ENCODE measurements at places on chromosomes 5 and 9.

DNA sequence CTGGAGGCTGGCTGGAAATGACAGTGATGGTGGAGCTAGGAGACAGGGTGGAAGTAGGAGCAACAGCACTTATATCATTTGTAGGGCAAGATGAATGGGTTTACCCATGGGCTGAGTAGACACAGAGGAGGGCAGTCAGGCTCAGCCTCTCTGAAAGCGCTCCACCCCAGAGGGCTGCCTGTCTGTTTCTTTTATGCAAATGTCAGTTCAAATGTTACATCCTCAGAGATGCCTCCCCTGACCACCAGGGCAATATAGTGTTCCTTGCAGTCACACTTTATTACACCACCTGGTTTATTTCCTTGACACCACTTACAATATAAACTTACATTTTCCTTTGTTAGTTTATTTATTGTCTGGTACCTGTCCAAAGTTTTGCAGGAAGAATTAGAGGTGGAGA lies 159.5 kb upstream of the IL12B start:
- DNase-seq = no peak

DNA sequence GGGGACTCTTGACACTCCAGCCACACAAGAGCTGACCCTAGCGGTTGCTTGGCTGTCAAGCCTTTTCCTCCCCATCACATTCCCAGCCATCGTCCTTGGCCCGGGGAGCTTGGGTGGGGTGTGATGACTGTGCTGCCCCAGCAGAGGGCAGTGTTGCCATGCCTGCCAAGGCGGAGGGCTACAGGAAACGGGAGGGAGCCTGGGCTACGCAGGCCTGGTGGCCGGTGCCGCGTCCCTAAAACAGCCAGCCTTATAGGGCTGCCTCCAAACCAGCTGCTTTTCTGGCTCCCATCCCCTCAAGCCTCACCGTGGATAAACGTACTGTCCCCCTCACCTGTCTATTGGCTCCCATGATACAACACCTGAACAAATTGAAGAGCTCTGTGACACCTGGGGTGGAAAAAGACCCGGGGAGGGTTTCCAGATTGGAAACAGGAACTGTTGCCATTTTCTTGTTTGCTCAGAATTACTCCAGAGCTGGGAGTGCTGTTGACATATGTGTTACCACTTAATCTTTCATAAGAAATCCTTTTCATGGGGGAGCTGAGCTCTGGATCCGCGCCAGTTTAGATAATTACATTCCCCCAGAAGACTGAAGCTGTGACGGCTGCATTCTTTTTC lies 72.8 kb upstream of the ASTN2 start:
- no peak for DNase-seq

DNA sequence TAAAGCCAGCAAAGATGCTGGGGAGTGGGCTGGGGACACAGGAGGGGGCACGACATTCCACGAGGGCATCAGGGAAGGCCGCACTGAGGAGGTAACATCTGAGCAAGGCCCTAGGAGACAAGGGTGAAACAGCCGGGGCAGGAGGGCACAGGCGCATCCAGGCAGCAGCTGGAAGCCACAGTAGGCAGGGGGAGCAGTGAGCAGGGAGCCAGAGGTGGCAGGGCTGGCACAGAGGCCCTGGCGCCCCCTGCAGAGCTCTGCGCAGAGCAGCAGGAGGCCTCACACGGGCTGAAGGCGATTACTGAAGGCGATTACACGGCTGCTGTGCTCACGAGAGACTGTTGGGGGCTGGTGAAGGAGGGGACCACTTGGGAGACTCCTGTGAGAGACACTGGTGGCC lies 15.4 kb downstream of the LMAN2 start:
- no peak for DNase-seq

DNA sequence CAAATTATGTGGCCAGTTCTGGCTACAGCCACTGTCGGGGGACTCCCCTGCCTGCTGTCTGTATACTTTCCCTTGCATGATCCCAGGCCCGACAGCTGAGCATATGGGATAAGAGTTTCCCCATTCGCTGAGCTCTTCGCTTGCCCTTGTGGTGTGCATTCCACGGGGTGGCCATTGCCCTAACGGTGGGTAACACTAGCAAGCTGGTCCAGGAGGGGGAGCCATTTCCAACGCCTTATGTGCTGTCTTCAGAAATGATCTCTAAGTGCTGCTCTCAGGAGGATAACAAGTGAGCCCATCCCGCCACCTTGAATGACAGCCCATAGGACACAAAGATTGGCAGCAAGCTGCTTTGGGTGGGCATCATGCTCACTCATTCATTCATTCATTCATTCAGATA lies 190.9 kb downstream of the FSTL4 start:
- no peak for DNase-seq

- DNase-seq = no peak
Measured at GRCh38 chr5:114416254-114416653, 54.4 kb downstream of the KCNN2 start.

DNA sequence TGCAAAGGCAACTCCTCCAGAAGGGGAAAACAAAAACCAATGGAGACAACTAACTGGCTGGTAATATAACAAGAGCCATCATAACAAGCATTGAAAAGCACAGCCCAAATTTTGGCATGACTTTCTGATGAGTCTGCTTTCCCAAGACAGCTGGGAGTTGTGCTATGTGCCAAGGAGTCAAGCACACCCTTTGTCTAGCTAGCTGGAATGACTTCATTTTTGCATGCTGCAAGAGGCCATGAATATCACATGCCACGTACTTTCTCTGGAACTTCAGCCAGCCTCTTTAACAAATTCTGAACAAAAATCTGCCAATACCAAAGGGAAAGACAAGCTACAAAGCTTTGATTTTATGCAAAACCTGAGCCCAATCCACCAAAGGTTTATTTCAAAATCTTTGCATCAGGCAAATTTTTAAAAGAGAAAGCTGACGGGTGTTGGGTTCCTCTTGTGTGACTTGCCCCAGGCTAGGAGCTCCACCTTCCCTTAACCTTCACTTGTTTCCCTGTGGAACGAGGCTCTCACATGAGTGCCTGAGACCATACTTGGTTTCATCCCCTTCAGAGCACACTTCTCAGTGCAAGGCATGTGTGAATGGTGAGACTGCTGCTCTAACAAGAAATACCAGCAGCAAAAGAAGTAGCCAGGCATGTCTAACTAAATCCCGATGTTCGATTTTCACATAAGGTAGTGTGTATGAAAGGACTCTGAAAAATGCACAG lies 47.3 kb downstream of the S1PR3 start:
- DNase-seq = peak; percentile 75

DNA sequence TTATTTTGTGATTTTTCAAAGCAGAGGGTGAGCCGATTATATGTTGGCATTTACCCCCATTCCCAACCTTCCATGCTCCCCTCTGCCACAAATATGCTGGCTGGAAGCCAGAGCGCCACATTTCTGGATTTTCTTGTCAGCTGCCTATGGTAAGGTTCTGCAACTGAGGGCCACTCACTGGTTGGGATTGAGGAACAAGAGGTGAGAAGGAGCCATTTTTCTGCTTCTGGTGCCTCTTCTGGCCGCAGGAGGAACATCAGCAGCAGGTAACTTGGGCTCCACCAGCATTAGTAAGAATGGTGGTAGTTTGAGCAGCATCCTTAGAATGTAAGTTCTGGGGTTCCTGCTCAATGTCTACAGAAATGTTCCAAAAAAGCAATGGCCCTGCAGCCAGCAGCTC lies 159.5 kb upstream of the MAST4 start:
- DNase-seq = no peak

- DNase-seq = no peak
Measured at GRCh38 chr5:107466233-107466769, 204.4 kb downstream of the EFNA5 start.

GRCh38 chr5:40616781-40617180 lies 62.9 kb upstream of the PTGER4 start:
- no peak for DNase-seq

DNA sequence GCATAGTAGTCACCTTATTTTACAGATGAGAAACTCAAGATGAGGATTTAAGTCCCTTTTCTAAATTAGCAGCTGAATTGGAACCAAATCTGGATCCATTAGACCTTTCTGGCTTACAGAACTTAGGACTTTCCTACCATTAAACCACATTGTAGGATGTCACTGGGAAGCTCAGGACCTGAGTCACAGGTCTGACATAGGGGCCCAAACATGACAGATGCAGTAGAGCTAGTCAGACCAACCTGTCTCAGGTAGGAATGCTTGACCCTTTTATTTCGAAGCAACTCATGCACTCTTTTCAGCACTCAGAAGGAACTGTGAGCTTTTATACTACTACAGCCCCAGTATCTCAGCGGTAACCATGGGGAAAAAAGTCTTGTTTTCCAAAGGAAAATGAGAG lies 2.6 kb downstream of the RAB24 start:
- DNase-seq = no peak

DNA sequence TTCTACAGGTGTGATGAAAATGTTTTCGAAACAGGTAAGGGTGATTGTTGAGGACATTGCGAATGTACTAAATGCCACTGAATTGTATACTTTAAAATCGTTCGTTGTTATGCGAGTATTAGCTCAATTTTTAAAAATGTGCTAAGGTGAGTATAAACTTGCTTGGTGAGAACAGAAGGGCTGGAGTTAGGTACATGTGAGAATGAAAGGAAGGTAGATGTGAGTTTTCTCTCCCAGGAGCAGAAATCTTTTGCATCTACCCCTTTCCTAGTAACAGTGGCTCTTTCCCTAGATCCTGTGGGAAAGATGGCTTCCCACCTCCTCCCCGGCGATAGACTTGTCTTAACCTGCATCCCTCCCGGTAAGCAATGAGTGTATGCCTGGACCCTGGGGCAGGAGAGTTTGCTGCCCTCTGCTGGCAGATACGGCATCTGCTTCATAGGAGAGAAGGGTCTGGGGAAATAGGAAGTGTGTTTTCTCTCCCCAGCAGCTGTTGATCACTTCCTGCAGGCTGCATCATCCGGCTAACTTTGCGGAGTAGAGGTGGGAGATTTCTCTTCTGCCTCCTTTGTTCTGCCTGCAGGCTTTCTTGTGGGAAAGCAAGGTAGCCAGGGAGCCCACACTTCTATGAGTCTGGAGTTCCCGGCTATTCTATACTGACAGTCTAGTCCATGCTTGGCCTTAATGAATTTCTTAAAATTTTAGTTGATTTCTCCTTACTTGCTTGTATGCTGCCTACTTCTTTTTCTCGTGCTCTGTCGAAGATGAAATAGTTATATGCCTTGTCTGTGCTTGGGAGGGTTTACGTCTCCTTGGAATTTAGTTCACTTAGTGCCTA lies 373.3 kb upstream of the SEMA6A start:
- DNase-seq = no peak

- DNase-seq = no peak
Measured at GRCh38 chr5:111783537-111783936, 26.5 kb upstream of the NREP start.

GRCh38 chr5:126020770-126021169 lies 402.4 kb upstream of the GRAMD2B start:
- DNase-seq = no peak

- DNase-seq = no peak
Measured at GRCh38 chr5:39447059-39447458, 22.3 kb upstream of the DAB2 start.

- no peak for DNase-seq
Measured at GRCh38 chr5:39068099-39068498, 6.1 kb downstream of the RICTOR start.

DNA sequence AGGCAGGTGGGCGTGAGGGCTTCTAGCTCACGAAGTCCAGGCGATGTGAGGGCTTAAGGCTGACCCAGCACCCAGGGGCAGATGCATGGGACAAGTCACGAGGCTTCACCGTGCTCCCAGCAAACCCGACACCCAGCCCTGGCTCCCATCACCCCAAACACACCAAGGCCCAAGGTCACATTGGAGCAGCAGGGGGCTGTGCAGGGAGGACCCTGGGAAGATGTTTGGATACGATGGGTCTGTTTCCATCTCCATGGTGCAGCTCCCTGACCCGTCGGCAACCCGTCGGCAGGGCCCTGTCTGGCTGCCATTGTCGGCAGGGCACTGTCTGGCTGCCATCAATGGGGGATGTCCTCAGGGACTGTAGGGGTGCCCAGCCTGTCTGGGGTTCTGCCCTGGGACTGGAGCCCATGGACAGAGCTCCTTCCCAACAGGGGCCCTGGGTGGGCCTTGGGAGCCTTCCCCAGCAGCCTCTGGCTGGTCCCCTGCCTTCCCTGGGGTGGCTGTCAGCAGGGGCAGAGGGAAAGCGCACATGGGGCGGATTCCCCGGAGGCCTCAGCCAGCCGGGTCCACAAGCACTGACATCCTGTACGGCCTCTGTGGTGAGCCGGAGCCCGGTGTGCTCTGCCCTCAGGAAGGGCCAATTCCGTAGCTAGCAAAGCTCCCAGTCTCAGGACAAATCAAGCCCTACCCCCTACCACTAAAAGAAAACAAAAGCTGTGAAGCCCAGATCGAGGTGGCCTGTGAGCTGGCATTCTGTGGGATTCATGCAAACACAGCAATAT lies 47.1 kb downstream of the NACC2 start:
- no peak for DNase-seq

GRCh38 chr5:68480335-68480940 lies 264.9 kb downstream of the PIK3R1 start:
- no peak for DNase-seq

DNA sequence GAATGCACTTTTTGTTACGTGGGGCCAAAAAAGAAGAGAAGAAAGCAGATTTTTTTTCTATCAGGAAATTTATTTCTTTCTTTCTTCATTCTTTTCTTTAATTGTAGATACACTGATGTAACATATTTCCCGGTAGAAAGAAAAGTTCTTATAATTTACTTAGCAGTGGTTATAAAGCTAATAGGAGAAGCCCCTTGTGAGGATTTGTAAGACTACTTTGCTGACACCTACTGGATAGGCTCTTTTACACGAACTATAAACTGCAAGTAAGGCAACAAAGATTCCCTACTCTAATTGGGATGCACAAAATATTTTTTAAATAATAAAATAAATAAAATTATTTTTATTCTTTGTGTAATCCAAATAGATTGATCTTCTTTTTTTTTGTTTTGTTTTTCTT lies 284.4 kb downstream of the DNAH5 start:
- DNase-seq = no peak

DNA sequence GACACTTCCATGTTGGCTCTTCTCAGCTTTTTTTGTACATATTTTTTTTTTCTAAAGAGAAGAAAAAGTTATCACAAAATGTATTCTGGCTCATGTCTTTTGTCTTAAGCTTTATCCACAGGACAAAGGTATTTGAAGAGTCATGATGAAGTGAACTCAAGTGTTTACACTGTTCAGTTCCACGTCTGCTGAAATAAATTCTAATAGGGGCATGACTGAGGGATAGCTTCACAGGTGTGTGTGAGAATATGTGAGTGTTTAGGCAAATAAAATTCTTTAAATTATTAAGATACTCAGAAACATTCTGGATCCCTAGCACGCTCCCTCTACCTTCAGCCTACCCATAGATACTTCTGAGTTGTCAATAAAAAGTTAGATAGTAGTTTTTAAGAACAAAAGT lies 59.8 kb downstream of the BAAT start:
- no peak for DNase-seq

- DNase-seq = no peak
Measured at GRCh38 chr9:79256691-79257213, 315.0 kb upstream of the TLE4 start.

GRCh38 chr5:150140830-150141229 lies 14.8 kb downstream of the PDGFRB start:
- peak; percentile 76 for DNase-seq

DNA sequence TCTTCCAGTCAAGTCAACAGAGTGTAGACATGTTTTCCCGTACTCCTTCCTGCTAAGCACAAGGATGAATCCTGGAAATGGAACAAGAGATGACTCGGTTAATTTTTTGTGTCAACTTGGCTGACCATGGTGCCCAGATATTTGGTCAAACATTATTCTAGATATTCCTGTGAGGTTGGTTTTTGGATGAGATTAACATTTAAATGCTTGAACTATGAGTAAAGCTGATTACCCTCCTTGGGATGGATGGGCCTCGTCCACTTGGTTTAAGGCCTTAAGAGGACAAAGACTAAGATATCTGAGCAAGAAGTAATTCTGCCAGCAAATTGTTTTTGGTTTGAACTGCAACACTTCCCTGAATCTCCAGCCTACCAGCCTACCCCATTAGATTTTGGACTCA lies 338.1 kb upstream of the MSX2 start:
- peak; percentile 64 for DNase-seq
